Stimulated activated CD8-positive, alpha-beta memory T cell treated with anti-CD3 and anti-CD28 coated beads, Interleukin-4, amount 100 ng/mL, for 1 hour (primary cell): ENCODE measurements at places on chromosomes 6 and 20.

GRCh38 chr20:12733811-12734210 is 275.0 kb upstream of the SPTLC3 start:
- DNase-seq: no peak

DNA sequence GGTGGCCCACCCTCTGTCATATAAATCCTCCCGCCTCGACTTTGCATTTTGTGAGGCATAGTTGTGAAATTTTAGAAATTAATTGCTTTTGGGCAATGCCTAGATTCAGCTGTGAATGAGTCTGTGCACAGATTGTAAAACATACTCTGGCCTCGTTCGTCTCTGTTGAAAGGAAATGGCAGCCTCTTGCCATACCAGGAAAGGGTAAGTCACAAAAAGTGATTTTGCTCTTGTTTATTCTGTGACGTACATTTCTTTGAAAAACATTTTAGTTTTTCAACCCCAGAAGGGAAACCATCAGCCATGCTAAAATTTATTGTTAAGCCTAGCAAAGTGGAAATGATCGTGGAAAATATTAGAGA is 15.3 kb upstream of the EXOC2 start:
- DNase-seq: no peak

GRCh38 chr6:53982366-53983050 is 128.7 kb upstream of the MLIP start:
- no peak for DNase-seq

DNA sequence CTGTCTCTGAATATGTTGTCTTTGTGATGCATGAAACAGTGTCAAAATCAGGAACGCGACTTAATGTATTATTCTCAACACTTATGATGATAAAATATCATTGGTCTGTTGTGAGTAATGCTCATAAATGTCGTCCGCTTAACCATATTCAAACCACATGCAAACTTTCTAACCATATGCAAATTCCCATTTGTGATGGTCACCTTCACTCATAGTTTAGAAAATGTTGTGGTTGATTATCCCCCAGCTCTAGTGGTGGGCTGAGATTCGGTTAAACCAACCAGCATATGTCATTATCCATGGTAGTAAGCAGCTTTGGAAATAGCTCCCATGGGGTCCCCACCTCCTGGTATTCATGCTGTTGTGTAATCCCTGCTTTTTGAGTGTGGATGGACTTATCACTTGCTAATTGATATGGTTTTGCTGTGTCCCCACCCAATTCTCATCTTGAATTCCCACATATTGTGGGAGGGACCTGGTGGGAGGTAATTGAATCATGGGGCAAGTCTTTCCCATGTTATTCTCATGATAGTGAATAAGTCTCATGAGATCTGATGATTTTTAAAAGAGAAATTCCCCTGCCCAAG is 360.0 kb upstream of the TSHZ2 start:
- no peak for DNase-seq

DNA sequence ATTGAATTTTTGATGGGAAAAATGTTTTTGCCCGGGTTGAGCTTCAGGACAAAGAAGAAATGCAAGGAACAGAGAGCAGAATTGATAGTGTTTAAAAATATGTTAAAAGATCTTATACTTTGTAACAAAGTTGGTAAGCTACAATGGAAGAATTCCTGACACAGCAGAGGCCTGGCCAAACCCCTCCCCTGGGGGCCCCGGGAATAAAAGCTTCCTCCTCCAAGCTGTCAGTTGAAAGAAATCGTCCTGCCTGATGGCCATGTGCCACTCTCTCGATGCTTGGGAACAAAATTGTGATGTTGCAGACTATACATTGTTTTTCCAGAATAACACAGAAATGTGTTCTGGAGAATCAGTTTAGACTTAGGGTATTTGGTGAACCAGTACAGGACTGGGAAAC is 14.2 kb upstream of the TOX2 start:
- no peak for DNase-seq

GRCh38 chr6:168302534-168302933 is 17.0 kb downstream of the DACT2 start:
- no peak for DNase-seq

- no peak for DNase-seq
These were observed 62.4 kb upstream of the TNFAIP3 start for GRCh38 chr6:137804637-137805036.

DNA sequence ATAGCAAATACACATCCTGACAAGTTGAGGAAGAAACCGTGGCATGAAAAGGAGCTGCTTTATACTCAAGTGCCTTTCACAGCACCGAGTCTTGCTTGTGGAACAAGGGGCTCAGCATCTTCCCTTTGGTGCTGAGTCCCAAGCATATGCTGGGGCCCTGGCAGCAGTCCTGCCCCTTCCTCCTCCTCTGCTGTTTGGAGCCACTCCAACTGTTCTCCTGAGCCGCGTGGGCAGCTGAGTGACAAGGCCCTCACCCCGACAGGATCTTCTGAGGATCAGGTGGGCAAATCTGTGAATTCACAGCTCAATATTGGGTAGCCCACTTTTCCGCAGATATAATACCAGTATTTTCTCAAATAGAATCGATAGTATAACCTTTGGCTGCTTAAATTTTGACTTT is 24.7 kb downstream of the DACT2 start:
- no peak for DNase-seq

DNA sequence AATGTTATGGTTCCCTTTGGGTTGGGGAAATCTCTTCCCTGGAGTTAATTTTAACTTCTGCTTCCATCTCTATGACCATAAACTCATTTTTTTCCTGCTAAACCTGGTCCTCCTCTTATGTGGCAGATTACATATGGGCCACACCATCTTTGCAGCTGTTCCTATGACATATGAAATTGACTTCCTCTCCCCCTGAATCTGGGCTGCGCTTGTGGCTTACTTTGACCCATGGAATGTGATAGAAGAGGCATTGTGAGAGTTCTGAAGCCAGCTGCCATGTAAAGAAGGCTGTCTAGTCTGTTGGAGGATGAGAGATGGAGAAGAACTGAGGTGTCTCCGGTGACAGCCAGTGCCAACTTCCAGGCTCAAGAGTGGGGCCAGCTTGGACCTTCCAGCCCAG is 100.1 kb downstream of the CDC5L start:
- DNase-seq: no peak

DNA sequence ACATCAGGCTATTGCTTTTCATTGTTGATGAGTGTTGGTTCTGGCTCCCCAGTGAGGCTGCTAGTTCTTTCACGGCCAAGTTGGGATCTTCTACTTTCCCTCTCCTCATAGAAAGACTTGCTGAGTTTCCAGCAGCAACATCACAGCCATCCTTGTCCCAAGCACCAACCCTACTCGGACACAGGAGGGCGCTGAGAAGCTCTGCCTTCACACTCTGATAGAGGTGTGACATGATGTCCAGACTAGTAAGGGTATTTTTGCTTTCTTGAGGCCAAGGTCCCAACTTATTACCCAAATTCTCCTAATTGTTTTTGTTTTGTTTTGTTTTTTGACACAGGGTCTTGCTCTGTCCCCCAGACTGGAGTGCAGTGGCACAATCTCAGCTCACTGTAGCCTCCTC is 3.0 kb upstream of the GCM1 start:
- DNase-seq: no peak

DNA sequence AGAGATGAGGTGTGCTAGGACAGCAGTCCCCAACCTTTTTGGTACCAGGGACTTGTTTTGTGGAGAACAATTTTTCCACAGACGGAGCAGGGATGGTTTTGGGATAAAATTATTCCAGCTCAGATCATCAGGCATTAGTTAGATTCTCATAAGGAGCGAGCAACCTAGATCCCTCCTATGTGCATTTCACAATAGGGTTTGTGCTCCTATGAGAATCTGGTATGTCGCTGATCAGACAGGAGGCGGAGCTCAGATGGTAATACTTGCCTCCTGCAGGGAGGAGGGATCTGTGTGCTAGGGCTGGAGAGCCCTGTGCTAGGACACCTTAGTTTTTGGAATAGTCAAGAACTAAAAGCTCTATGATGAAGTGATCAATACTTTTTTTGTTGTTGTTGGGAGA is 2.5 kb downstream of the SMIM13 start:
- no peak for DNase-seq

GRCh38 chr20:63060057-63060991 is 53.6 kb upstream of the BHLHE23 start:
- DNase-seq: no peak

- peak; percentile 13 for DNase-seq
These were observed 49.6 kb upstream of the ZNF217 start for GRCh38 chr20:53643031-53643832.

DNA sequence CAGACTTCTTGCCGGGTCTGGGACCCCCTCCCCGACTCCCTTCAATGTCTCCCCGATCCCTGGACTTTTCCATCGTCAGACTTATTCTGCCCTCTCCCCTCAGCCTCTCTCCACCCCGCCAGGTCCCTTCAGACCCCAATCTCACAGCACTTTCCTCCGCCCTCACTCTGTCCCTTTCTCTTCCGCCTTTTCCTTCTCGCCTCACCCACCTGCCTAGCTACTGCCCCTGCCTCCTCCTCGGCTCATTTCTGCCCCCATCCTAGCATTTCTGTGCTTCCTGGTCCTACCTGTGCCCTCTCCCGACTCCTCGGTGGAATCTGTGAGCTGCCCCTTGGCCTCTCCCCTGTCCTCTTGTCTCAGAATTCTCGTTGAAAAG is 616 bp downstream of the CHMP4B start:
- DNase-seq: peak; percentile 1

DNA sequence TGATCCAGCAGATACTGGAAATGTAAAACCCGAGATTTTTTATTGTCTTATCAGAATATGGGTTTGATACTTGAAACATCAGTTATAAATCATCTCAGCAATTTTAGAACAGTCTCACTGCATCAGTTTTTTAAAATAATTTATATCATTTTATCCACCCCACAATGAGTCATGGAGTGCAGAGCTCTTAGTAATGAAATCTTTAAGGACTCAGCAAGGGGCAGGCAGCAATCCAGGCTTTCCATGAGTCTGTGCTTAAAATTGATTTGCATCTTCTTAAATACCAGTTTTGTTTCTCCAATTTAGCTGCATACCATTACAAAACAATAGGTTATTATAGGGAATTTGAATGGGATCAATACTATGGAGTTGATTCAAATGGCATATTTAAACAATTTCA is 832.3 kb downstream of the C6orf118 start:
- DNase-seq: no peak

DNA sequence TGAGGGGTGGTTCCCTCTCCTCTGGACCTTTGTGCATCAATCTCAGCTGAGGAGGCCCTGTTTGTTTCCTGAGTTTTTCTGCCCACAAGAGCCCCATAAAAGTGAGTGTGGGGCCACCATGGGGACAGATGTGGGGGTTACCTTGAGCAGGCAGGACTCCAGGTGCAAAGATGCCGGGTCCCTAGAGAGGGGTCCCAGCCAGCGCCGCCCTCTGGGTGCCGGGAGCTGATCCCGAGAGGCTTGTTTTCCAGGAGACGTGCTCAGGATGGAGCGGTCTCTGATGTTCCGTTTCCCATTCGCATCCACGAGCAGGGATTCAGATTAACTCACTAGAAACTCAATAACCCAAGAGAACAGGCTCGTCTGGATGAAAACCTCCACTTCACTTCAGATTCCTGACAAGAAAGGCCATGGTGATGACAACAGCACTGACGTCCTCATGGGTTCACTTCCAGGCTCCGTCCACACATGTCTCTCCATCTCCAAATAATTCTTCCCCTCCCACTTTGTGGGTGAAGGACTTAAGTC is 21.9 kb downstream of the MYT1 start:
- no peak for DNase-seq

- DNase-seq: no peak
These were observed 96.4 kb upstream of the EPHA7 start for GRCh38 chr6:93515736-93516135.

DNA sequence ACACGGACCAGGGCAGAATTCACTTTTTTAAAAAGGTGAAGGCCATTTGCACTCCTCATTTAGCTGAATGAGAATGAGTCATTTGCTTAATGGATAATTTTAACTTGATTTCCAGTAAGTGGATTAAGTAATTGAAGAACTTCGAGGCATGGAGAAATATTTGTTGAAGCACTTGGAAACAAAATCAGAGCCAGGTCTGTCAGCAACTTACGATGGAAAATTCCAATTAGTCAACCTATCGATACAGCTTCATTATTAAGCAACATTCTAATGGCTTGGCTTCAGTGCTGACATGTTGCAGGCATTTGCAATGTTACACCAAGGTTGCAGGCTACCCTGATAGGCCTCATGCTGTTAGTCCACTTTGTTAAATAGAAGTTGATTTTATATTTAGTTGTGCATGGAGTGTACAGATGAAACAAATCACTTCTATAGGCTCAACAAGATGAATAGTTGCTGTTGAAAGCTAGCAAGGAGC is 423.5 kb upstream of the SLC35B3 start:
- no peak for DNase-seq

DNA sequence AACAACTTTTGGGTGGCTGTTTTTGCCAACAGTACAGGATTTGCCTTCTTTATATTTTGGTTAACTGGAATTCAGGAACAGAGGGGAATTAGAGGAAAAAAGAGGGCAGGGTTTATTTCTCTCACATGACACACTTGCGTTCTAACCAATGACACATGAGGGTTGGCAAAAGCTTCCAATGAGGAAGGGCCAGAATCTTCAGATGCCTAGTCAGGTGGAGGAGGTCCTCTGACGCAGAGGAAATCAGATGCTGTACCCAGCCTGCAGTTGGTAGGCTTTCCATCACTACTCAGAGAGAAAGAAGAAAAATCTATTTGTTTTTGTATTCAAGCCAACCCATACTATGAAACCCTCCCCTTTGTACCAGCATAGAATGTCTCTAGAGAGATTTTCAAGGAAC is 20.8 kb downstream of the TM9SF4 start:
- no peak for DNase-seq

DNA sequence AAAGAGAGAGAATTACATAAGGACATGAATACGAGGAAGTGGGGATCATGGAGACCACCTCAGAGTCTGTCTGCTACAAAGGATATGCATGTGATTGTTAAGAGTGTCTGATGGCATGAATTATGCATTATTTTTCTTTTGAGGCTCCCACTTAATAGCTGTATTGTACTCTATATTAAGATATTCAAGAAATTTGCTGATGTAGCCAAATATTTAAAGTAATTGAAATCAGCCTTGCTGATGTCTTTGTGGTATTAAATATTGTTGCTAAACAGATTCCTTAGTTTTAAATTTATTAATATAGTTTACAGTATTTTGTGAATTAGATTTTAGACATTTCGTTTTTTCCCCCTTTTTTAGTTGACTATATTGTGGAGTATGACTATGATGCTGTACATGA is 25.3 kb downstream of the CD2AP start:
- no peak for DNase-seq

DNA sequence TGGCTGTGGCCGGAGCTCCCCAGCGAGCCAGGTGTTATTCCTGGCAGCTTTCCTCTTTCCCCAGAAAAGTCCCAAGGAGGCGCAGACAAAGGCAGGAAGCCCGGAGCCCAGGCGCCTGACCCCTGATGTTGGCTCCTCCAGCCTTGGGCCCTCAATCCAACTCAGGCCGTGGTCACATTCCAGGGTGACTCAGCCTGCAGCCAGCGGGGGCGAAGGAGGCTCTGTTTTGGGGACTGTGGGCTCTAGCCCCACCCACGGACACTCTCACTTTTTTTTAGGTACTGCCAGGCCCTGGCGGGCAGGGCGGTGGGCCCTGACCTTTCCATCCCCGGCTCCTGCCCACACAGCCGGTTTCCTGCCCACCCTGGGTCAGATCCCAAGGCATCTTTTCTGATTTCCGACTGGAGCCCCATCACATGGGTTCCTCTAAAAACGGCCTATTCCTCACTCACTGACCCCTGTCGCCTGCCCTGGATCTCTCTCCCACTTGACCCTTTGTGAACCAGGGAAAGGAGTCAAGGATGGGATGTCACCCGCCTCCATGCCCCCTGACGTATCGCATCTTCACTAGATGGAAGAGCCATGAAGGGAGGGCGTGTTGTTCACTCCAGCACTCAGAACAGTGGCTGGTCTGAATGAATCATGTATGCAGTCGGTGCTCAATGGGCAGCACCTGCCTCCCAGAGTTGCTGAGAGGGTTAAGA is 5.5 kb downstream of the PTGIS start:
- no peak for DNase-seq
